ENCODE measurements at places on chromosomes 6 and 20. TPM values are rescaled to one million over a fixed set of nuclear protein-coding genes. Genes with fewer than 3 reads are reported as not detected.

INSM1 gene
- not detected for total RNA-seq

BANF2 gene
- not detected for total RNA-seq

NRSN1 gene
- total RNA-seq = not detected

PPP2R5D gene
- 42.3 TPM for total RNA-seq

RPL7L1 gene
- total RNA-seq = 123 TPM

PGC gene
- total RNA-seq = not detected

RAD21L1 gene
- not detected for total RNA-seq

GMDS gene
- total RNA-seq = 129 TPM

GJA1 gene
- 737 TPM for total RNA-seq

MRAP2 gene
- total RNA-seq = 27.2 TPM

IMPG1 gene
- total RNA-seq = not detected

TINAG gene
- 0.13 TPM for total RNA-seq

CD24 gene
- total RNA-seq = 4.2 TPM

SPTLC3 gene
- total RNA-seq = 48.1 TPM

SULF2 gene
- 48.5 TPM for total RNA-seq

LY6G6C gene
- total RNA-seq = not detected

SOBP gene
- total RNA-seq = 10.4 TPM

PAK5 gene
- not detected for total RNA-seq

EDN1 gene
- 0.65 TPM for total RNA-seq

NHLRC1 gene
- total RNA-seq = 3.2 TPM

EFCAB8 gene
- 0.22 TPM for total RNA-seq

SLC22A1 gene
- 1.1 TPM for total RNA-seq

OR2B6 gene
- not detected for total RNA-seq

MKKS gene
- 7.6 TPM for total RNA-seq

CRYBG1 gene
- total RNA-seq = 6.1 TPM

PTGIS gene
- total RNA-seq = 42.8 TPM

TBX18 gene
- total RNA-seq = 32.0 TPM

CD83 gene
- 1.4 TPM for total RNA-seq

ESR1 gene
- 3.4 TPM for total RNA-seq

VSTM2L gene
- total RNA-seq = 1.4 TPM

CALHM6 gene
- total RNA-seq = 1.4 TPM

SIRPA gene
- 125 TPM for total RNA-seq

LY86 gene
- not detected for total RNA-seq

All from articular chondrocyte of knee joint (primary cell).